ENCODE measurements at places on chromosomes 12 and 14.

DNA sequence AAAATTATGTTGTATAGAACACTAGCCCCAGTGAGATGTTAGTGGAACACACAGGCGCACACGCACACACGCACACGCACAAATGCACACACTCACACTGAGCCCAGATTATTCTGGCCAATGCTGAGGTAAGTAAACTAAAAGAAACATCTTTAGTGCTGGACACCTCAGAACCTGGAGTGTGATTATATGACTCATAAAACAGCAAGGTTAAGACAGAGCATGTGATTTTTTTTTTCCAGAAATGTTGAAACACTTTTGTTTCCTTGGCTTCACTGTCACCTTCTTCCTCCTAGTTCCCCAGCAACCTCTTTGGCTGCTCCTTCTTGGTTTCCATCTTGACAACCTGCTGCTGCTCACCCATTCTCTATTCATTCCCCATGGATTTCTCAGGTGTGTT lies 141.0 kb upstream of the ALG10B start:
- DNase-seq: no peak

DNA sequence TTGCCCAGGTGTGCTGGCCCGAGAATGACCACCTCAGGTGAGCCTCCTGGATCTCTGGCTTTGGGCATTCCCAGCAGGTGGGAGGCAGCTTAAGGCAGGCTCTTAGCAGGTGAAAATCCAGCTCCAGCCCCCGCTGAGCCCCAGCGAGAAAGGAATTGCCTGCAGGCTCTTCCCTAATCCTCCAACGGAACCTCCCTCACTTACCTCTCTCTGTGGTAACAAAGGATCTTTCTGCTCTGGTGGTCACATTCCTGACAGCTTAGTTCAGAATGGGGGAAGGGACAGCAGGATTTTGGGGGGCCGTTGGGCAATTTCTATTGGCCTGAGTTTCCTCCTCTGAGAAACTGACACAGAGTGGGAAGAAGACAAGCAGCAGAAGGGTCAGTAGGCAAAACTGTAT lies 116.0 kb upstream of the LHX5 start:
- peak; percentile 96 for DNase-seq

DNA sequence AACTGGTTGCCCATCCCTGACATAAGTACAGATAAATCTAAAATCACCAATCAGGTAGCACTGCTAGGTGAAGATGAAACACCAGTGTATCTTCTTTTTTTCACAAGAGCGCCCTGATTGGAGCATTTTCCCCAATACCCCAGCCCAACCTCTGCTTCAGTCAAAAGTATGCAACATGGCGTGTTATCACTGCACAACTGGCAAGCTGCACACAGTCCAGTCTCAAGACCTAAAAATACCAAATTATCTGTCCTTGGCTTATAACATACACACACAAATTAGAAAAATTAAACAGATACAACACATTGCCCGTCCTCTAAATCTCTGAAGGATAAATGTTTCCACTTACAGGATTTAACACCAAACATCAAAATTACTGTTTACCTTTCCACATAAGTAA lies 20.2 kb upstream of the SELPLG start:
- no peak for DNase-seq

GRCh38 chr14:75450381-75451276 lies 22.8 kb downstream of the JDP2 start:
- DNase-seq: no peak

DNA sequence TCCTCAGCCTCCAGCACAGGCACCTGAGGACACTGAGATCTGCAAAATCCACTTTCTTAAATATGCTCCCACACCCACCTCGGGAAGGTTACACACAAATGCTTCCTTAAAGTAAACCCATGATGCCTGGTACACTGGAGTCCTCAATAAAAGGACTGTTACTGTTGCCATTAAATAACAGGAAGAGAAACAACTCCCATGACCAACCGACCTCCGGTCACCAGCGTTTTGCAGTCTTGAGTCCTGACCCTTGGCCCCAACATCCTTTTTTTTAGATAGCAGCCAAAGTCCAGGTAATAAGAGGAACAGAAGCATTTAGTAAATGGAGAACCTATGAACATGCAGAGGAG lies 42.4 kb downstream of the ITPK1 start:
- DNase-seq: no peak

- DNase-seq: no peak
Measured at GRCh38 chr12:119222222-119222951, 43.7 kb downstream of the HSPB8 start.

- DNase-seq: peak; percentile 84
Measured at GRCh38 chr14:79229383-79229909, 981.9 kb downstream of the DIO2 start.

GRCh38 chr12:58844161-58844560 lies 76.1 kb downstream of the LRIG3 start:
- no peak for DNase-seq

GRCh38 chr14:71647086-71647784 lies 285.0 kb upstream of the RGS6 start:
- peak; percentile 40 for DNase-seq
